ENCODE measurements at places on chromosomes 13 and 19.

GRCh38 chr19:50451223-50451534 lies 18.5 kb downstream of the MYBPC2 start:
- no peak for DNase-seq

GRCh38 chr19:18239303-18239702 lies 13.1 kb upstream of the PDE4C start:
- no peak for DNase-seq

DNA sequence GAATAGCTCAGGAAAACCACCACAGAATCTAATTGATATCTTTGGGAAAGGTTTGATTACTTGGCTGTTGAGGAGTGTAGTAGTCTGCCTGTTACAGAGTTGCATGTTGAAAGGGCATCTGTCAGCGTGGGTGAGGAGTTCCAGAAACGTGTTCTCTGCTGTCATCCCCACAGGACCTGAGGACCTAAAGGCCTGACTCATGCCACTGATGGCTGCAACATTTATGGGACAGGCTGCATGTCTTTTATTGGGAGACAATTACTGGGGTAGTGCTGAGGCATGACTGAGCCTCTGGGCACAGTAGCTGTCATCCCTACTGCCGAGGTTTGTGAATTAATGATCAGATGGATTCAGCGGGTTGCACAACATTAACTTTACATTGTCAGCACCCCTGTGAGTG lies 525.9 kb downstream of the GPC6 start:
- no peak for DNase-seq

DNA sequence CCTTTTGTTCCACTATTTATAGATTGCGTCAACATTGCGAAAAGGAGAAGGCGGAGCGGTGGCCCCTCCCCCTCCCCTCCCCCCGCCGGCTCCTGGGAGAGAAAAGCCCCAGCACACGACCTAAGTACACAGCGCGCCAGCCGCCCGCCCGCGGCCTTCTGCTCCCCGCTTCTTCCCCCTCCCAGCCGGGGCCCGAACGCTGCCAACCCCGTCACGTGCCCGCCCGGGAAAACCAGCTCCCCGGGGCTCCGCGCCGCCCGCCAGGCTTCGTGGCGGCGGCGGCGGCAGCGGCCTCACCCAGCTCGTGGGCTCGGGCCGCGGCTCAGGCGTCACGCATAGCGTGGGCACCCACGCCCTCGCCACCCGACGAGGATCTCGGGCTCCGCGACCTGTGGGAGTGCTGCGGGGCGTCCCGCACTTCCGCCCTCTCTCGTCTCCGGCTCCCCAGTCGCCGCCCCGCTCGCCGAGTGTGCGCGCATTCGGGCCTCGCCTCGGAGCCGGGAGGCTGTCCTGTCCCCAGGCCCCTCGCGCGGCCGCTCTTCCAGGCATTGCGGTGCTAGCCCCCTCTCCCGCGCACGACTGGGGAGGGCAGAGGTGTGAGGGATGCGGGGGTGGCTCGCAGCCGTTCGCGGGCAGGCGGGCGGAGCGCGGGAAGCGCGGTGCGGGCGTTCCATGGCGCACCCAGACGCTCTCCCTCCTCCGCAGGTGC lies 110.5 kb downstream of the KCNRG start:
- peak; percentile 84 for DNase-seq

GRCh38 chr19:12723641-12724426 lies at the start of gene TNPO2:
TNPO2 (minus strand) TSS chr19:12723932; CDS start chr19:12720977, 2,955 bp downstream.
- DNase-seq, result peak; percentile 71

All from stimulated activated CD4-positive, alpha-beta T cell treated with anti-CD3 and anti-CD28 coated beads, Interleukin-12 subunit alpha, Interleukin-12 subunit beta, amount 100 ng/mL, for 4 hours (primary cell).